ENCODE measurements at places on chromosomes 4 and X. TPM values are rescaled to one million over a fixed set of nuclear protein-coding genes. Genes with fewer than 3 reads are reported as not detected.

The CYLC1 gene
- not detected for total RNA-seq

The FAM114A1 gene
- 2.2 TPM for total RNA-seq

The AMOT gene
- 0.52 TPM for total RNA-seq

The VCX3A gene
- not detected for total RNA-seq

The C4orf54 gene
- not detected for total RNA-seq

All from mononuclear cell (primary cell).